Mucosa of gallbladder (tissue), 1 donor: ENCODE measurements at places on chromosomes 7 and 10.

DNA sequence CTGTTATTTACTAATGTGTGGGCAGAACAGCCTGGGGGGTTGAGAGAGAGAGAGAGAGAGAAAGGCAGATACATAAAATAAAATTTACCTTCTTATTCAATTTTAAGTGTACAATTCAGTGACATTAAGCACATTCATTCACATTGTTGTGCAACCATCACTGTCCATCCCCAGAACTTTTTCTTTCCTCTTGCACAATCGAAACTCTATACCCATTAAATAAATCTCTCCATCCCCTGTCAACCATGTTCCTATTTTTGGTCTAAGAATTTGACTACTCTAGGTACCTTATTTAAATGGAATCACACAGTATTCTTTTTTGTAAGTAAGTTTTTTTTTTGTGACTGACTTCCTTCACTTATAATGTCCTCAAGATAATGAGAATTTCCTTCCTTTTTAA is 181.6 kb downstream of the SND1 start:
- DNase-seq, result no peak

- DNase-seq, result no peak
These were observed 85.9 kb upstream of the CXCL12 start for GRCh38 chr10:44470784-44471183.

DNA sequence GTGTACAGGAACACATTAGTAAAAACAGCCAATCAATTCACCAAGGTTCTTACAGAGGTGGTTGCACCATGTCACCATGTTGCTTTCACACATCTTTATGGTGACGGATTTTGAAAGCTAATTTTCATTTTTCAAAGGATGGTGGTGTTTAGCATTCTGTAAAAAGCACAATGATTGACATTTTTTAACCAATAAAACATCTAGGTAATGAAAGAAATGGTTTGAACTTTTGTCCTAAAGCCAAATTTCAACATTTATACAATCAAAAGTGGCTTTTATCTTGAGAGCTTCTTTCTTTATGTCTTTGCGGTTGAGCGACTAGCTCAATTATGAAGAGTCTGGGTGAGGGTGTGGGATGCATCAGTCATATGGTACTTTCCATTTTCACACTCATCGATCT is 94.4 kb downstream of the MALRD1 start:
- no peak for DNase-seq

GRCh38 chr7:37371755-37372154 is 76.9 kb downstream of the ELMO1 start:
- no peak for DNase-seq

GRCh38 chr10:93178226-93178625 is 104.5 kb downstream of the CYP26A1 start:
- DNase-seq, result no peak

DNA sequence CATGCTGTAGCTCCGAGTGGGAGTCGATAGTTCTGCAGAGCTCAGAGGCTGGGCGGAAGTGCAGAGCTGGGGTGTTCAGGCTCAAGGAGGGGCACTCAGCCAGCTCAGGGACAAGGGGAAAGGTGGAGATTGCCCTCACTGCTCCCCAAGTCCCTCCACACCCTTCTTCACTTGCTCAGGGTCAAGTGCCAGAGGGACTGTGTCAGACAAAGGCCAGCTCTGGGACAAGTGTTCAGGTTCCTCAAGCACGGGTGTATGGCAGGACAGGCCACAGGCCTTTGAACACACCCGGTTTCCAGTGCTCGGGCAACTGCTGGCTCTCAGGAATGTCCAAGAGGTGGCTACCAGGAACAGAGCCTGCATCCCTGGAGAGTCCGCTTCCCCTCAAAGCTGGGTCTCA is 293.0 kb upstream of the PODXL start:
- DNase-seq, result no peak

- no peak for DNase-seq
These were observed 168.7 kb downstream of the RPS24 start for GRCh38 chr10:78202386-78202785.
